ENCODE measurements at places on chromosomes 11 and 22.
A peak's percentile ranks its signal among the peaks of the same experiment; 100 is the strongest.

GRCh38 chr11:117480221-117480620 is 152.6 kb downstream of the CEP164 start:
- no peak for DNase-seq

DNA sequence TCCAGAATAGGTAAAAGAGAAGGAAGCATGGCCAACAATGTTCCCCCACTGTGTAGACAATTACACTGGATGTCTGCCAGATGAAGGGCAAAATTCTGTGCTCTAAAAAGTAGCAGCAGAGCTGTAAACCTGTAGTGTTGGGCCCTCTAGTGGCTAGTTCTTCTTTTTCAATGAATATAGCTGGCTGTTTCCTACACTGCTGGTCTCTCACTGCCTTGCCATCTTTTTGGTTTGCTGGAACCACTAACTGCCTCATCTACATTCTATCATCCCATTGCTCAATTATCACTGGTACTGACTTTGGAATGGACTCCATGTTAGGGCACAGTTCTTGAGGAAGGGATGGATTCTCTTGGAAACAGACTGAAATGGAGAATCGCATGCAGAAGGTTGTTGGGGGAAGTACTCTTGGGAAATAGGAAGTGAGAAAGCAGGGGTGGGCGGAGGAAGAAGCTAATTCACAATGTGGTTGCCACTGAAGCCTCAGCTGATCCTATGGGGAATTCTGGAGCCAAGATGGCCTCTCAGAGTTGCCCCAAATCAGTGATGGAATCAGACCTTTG is 17.9 kb downstream of the KCNE3 start:
- peak; percentile 28 for DNase-seq

GRCh38 chr11:78730267-78730824 is 155.7 kb upstream of the NARS2 start:
- DNase-seq, result no peak

DNA sequence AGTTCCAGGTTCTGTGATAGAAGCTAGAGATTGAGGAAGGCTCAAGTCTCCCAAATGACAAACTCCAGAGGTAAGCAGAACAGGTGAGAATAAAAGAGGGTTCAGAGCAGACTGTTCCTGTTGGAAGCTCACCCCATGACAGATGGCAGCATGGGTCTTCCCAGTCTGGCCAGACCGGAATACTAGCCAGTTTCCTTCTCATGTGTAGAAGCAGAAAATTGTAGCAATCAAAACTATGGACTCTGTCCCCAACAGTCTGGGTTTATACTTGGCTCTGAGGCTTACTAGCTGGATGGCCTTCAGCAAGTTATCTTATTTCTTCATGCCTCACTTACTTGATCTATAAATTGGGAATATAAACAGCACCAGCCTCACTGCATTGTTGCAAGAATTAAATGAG is 494.8 kb downstream of the MN1 start:
- no peak for DNase-seq

GRCh38 chr11:5713695-5714094 is 22.6 kb upstream of the OR56B1 start:
- DNase-seq, result no peak

DNA sequence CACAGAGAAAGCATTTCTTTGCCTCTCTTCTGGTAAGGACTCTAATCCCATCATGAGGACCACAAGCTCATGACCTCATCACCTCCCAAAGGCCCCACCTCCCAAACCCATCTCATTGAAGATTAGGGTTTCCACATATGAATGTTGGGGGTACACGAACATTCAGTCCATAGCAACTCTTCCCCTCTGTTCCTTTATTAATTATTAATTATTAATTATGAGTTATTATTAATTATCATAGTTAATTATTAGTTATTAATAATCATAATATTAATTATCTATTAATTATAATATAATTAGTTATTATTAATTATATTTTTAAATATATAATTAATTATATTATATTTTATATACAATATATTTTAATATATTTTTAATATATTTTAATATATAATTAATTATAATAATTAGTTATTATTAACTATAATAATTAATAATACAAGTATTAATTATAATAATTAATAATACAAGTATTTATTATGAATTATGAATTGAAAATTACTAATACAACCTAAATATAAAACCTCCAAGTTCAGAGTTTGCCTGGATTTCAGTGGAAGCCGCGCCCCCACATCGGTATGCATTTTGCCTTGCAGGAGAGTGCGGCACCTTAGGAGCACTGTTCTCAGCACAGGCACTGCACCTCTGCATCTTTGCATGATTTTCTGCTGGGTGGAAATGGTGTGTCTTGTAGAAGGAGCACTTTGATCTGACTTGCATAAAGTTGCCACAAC is 128.0 kb upstream of the FGF3 start:
- DNase-seq, result no peak

DNA sequence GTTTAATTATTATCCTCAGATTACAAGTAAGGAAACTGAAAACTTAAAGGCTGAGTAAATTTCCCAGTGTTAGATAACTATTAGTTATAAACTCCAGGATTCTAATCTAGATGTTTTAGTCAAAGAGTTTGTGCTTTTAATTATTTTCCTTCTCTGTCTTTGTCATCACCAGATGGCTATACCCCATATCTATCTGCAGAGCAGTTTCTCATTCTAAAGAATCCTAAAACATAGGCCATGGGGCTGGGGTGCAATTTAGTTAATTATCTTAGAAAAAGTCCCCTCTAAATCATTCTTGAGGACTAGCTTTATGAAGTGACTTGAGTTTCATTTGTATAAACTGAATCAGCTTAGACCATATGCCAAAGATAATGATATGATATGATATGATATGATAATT is 556.3 kb upstream of the ANO5 start:
- no peak for DNase-seq

DNA sequence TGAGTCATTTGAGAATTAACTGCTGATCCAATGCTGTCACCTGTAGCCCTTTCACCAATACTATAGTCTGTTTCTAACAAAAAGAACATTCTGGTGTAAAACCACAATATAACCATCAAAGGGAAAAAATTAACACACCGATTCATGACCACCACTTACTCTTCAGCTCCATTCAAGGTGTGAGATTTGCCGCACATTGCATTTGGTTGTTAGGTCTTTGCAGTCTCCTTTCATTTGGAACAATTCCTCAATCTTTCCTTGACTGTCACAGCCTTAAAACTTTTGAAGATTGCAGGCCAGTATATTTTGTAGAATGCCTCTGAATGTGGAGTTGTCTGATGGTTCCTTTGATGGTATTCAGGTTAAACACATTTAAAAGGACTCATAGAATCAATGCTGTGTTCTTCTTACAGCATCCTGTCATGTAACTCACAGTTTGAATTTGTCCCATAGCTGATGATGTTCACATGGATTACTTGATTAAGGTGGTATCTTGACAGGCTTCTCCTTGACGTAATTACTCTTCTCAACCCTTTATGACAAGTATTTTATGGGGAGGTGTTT is 63.6 kb downstream of the TNRC6B start:
- DNase-seq, result no peak

DNA sequence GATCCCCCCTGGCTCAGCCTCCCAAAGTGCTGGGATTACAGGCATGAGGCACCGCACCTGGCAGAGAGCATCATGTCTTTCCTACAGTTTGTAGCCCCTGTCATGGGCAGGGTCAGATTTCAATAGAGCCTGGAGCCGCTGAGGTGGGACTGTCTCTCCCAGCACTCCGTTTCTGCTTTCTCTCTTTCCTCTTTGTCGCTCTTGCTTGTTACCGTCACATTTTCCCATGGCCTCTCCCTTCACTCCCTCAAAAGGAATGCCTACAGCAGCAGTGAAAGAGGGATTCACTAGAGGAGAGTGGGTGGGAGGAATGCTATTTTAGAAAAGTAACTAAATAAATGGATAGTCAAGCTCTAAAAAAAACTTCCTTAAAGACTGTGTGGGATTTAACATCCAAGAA is 136.7 kb upstream of the TTC12 start:
- DNase-seq, result no peak

GRCh38 chr11:82056450-82056849 is 677.2 kb downstream of the FAM181B start:
- no peak for DNase-seq

- no peak for DNase-seq
Observed at GRCh38 chr11:15942936-15943335, 413.4 kb downstream of the SOX6 start.

- no peak for DNase-seq
Observed at GRCh38 chr11:6413791-6414201, 5.1 kb downstream of the APBB1 start.

GRCh38 chr11:109853156-109853776 is 239.9 kb upstream of the ZC3H12C start:
- peak; percentile 44 for DNase-seq

GRCh38 chr11:12073886-12074285 is 36.5 kb upstream of the MICAL2 start:
- DNase-seq, result no peak

- no peak for DNase-seq
Observed at GRCh38 chr11:22657101-22657694, 9.2 kb upstream of the GAS2 start.

DNA sequence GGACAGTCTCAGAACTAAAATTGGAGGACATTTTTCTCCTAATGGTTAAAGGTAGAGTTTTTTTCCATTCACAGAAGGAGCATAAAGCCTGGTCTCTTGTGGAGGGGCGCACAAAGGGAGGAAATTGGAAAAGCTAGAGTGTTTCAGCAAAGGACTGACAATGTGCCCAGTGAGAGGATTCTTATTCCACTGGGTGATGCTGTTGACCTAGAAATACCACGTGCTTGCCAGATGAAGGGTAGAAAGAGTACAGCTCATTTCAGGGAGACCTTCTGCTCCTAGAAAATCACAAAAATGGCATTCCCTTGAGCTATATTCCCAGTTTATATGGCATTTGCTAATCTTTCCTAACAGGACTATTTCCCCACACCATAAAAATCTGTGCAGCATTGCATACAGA is 21.1 kb downstream of the MS4A6E start:
- no peak for DNase-seq

GRCh38 chr11:32312206-32312817 is 123.0 kb downstream of the WT1 start:
- DNase-seq, result no peak

DNA sequence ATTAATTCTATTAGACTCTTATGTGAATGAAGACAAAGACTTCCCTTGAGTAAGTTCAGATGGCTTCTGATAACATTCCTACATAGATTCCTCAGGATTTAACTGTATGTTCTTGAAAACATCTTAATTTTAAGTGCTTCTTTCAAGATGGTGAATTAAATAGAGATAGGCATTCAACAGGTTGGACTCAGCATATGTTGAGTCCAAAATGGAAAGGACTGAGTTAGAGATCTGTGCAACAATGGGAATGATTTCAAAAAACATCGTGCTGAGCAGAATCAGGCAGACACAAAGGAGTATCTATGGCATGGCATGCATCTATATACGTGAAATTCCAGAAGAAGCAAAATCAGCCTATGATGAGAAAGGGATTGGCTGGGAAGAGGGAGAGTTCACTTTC is 36.2 kb downstream of the ZNF195 start:
- DNase-seq, result no peak

DNA sequence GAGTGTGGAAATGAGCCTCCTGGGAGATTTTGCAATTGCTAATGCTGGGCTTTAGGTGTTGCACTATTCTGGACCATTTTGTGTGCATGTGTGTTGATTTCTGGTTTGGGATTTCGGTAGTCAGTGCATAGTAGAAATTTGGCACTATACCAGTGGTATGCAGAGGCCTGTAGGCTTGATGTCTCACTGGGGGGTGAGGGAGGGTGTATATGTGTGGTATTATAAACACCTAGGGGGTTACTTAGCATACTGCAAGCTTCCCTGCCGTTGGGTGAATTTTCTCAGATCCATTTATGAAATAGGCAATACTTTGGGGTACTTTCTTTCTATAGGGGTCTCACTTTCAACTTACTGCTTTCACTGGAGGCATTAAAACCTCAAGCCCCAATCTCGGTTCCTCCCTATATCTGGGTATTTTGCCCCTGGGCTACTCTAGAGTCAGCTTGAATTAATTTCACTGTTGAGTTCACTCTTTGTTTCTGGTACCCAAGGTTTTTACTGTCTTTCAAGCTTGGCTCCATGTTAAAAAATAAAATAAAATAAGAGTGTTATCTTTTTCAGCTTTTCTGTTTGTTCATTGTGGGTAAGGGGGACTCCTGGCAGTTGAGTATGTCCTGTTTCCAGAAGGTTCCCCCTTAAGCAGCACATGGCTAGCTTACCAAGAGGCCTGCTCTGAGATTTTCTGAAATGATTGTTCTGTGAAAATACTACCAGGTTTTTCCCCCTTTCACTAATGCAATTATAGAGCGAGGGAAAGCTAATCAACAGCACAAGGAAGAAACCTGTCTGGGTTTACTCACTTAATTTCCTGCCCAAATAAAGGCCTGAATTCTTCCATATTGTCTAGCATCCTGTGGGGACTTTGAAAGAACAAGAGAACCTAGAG is 45.8 kb downstream of the PPFIBP2 start:
- no peak for DNase-seq

DNA sequence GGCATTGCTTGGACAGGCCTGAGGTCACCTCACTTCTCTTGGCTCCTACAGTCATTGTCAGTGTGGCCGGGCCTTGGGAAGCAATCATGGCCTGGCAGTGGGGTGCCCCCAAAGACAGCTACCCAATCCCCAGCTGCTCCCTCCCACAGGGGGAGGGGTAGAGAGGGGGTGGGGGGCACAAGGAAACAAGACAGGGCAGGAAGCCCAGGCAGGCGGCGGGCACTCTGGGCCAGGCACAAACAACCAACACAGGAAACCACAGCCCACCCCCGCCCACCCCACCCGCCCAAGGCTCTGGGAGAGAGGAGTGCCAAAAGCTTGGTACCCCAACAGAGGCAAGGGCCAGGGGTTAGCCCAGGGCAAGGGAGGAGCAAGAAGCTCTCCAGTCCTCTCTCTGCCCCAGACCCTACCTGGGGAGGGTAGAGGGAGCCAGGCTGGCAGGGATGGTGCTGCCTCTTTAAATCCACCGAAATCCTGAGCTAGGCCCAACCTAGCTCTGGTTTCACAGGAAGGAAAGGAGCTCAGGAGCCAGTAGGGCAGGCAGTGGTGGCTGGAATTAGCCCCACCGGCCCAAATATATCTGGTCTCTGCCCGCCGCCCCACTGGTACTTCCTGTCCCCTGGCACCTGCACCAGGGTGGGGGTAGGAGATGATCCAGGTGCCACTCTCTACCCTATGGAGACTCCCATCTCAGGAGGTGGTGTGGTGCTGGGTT is 12.2 kb downstream of the BCL9L start:
- DNase-seq, result no peak

DNA sequence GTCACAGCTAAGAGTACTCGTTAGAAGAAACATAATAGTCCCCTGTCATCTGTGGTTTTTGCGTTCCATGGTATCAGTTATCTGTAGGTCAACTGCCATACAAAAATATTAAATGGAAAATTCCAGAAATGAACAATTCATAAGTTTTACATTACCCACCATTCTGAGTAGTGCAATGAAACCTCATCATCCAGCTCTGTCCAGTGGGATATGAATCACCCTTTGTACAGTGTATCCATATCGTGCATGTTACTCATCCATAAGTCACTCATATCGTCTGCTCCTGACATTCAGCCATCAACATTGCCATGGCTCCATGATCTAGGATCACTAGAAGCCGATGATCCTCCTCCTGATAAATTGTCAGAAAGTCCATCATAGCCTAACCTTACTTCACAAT is 174.9 kb upstream of the C11orf87 start:
- DNase-seq, result no peak
